ACHN (cell line): ENCODE measurements at places on chromosomes 12 and 14.

DNA sequence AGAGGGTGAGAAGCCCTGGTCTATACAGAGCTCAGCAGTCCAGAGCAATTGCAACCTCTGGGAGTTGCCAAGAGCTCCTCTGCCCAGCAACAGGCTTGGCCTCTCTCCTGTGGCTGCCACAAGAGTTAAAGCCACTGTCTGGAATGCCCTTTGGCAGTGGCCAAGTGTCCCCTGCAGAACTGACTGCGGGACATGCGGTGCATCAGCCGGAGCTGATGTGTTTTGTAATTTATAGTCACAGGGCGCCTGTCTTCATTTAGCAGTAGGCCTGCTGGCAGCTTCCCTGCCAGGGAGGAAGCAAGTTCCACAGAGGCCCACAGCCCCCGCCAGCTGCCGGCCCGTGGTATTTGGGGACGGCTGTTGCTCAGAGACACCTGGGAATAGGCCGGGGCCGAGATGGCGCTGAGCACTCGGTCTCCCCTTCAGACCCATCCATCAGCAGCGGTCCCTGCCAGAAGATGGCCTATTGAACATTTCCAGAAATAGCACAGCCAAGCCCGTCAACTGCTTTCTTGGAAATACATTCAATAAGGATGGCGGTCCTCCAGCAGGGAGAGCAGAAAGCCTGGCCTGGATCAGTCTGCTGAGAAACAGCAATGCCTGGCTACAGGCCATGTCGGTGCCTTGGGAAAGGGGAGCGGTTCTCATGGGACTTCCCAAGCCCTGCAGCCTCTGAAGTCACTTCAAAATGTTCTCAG, 217.4 kb downstream of the CRADD start:
- no peak for DNase-seq

GRCh38 chr12:129670256-129670920, 233.4 kb downstream of the TMEM132D start:
- no peak for DNase-seq

DNA sequence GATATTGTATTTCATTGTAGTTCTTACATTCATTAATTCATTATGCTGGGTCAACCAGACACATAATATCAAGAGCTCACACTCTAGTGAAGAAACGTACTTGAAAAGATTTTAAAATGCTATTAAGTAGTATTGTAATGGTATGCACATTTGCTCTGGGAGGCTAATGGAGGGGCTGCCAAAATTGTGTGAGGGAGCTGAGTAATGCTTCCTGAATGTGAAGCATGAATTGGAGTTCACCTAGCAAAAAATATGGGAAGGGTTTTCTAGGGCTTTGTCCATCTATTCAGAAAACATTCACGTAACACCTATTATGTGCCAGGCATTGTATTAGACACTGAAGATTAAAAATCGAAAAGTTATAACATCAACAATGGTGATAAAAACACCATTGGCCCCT, 403.8 kb upstream of the PDE3A start:
- no peak for DNase-seq

- DNase-seq: no peak
Observed at GRCh38 chr12:52080403-52081251, 1.1 kb downstream of the SMIM41 start.

DNA sequence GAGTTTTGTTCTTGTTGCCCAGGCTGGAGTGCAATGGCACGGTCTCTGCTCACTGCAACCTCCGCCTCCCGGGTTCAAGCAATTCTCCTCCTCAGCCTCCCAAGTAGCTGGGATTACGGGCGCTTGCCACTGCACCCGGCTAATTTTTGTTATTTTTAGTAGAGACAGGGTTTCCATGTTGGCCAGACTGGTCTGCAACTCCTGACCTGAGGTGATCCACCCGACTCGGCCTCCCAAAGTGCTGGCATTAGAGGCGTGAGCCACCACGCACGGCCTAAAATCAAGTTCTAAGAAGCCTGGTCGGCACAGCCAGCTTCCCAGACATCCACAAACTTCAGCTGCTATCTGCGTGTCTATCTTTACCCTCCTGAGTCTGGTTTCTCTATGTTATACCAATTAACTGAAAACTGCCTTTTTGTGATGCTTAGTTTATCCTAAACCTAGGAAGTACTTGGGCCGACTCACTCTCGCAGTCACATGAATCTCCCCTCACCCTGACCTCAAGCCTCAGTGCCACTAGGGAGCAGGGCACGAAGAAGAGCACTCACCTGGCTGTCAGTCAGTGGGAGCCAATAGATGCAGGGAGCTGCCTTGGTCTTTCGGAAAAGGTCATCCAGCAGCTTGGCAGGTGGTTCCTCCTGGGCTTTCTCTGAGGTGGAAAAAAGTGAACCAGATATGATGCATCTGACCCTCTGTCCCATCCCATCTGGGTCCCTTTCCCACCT, 3.4 kb upstream of the CDH24 start:
- DNase-seq: no peak

GRCh38 chr12:106759526-106760183, 14.8 kb upstream of the RIC8B start:
- DNase-seq: no peak

DNA sequence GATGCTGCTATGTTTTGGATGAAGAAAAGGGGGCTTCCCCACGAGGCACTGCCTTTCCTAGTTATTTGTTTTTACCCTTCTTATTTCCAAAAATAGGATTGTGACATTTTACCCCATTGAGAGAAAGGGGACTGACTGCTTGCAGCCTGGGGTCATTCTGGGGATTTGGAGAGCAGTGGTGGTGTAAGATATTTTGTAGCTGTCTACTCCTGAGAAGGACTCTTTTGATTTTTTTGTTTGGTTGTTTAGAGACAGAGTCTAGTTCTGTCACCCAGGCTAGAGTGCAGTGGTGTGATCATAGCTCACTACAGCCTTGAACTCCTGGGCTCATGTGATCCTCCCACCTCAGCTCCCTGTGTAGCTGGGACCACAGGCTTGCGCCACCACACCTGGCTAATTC, 78.9 kb downstream of the FOXN4 start:
- DNase-seq: no peak

- DNase-seq: no peak
Observed at GRCh38 chr12:59636945-59637691, 41.3 kb downstream of the SLC16A7 start.

DNA sequence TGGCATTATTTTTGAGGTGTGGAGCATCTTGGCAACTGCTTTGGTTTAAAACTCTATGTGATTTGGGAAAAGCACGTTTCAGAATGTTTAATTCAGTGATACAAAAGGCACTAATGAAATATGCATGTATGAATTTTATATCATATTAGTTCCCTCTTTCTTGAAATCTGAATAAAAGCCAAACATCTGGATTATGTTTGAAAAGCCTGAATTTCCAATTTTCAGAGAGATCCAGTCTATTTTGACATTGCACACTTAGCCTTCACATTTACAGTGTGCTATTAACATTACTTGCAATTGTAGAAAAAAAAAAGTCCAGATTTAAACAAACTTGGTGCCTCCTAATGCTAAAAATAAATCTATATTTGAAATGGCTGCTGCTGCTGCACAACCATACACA, 219.1 kb upstream of the NPAS3 start:
- no peak for DNase-seq

- no peak for DNase-seq
Observed at GRCh38 chr14:103533999-103534575, 5.1 kb downstream of the TRMT61A start.

DNA sequence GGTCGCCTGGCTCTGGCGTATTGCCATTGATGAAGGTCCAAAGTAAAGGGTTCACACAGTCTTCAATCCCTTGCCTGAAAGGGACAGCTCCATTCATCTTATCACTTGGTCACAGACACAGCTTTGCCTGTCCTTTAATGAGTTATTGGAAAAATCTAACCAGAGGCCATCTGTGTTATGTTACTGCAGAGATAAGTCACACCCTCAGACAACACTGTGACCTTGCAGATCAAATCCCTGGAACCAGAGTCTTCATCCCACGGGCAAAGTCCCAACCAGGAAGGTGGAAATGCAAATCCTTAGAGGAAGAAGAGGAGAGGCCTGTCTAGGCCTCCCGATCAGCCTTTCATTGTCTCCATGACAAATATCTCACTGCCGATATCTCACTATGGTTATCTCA, 68.3 kb upstream of the SCN8A start:
- no peak for DNase-seq

- DNase-seq: no peak
Observed at GRCh38 chr12:59723520-59723919, 127.7 kb downstream of the SLC16A7 start.
